ENCODE measurements at places on chromosomes 12 and 14. TPM values are rescaled to one million over a fixed set of nuclear protein-coding genes. Genes with fewer than 3 reads are reported as not detected.

- no peak for DNase-seq
These were observed 91.1 kb downstream of the KCNH5 start for GRCh38 chr14:62954165-62954564.

DNA sequence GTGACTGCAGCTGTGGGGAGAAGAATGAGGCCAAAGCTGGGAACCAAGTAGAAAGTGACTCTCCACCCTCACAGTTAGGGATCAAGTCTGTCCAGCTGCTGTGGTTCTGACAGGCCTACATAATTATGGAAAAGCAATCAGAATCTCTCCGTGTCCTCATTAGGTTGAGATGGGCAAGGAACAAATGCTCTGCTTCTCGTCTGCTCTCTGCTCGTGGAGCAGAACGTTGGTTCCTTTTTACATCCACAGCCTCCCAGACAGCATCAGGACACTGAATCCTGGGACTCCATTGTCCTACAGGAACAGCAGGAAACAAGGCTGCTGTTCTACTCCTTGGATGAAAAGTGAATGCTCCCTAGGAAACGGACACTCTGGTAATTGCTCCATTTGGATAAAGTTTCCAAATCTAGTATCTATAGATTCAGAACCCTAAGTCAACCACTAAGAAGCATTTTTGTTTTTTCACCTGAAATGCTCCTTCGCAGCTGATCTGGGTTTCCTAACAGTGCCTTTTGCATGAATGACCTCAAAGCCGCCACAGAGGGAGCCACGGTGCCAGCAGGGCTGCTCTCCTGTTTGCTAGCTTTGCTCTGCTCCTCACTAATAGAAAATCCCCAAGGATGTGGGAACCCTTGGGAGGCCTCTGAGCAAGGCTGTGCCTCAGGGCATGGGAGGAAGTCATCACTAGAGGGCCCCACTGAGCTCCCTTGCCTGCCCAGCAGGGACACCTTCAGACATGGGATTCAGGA lies 102.0 kb downstream of the EGLN3 start:
- DNase-seq = peak; percentile 48

DNA sequence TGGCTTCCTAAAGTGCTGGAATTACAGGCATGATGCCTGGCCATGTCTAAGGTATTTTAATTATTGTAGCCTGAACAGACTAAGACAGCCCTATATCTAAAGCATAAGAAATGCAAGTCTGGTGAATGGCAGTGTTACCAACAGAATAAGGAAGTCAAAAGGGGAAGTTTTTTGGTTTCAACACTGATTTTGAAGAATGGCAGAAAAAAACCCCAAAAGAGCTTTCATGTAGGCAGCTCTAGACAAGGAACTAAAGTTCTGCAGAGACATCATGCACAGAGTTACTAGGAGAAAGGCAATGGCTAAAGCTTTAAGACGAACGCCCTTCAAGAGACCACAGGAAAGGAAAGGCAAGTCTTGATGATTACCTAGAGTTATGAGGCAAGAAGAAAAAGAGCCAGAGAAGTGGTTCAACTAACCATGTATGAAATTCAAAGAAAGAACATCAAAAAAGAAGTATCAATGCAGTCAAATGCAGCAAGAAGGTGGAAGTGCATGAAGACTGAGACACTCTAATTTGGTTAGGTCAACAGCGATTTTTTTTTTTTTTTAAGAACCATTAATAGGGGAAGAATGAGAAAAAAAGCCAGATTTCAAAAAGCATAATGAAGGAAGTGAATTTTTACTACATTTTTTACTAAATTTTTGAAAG lies 50.8 kb downstream of the RPS6KA5 start:
- no peak for DNase-seq

The CTSG gene
- 0.72 TPM for total RNA-seq

The SCN8A gene
- 0.05 TPM for total RNA-seq

GRCh38 chr12:96457191-96457930 lies 32.0 kb upstream of the CFAP54 start:
- no peak for DNase-seq

- no peak for DNase-seq
These were observed 8.4 kb downstream of the TEDC1 start for GRCh38 chr14:105499256-105500035.

DNA sequence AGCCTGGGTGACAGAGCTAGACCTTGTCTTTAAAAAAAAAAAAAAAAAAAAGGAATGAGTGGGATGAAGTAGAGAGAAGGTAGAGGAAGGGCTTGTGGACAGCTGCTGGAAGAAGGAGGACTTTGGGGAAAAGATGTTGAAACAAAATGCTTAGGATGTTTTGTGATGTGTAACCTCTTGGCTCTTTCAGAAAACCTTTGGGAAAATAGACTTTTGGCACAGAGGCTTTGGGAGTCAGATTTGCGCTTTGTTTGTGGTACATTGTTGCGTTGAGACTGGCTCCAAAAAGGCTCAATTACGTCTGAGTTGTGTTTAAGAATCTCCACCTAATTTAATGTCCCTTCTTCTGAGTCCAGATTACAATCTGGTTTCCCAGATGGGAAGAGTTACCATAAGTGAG lies 32.9 kb upstream of the SPTLC2 start:
- no peak for DNase-seq

The RD3L gene
- total RNA-seq = not detected

GRCh38 chr12:65152596-65152995 lies 16.8 kb upstream of the LEMD3 start:
- DNase-seq = no peak

The GARIN6 gene
- total RNA-seq = not detected

- DNase-seq = no peak
These were observed 1.3 kb downstream of the RITA1 start for GRCh38 chr12:113186666-113187325.

- no peak for DNase-seq
These were observed 89.6 kb downstream of the LMNTD1 start for GRCh38 chr12:25463521-25463920.

The KIF26A gene
- total RNA-seq = 1.7 TPM

The ACSM4 gene
- not detected for total RNA-seq

GRCh38 chr14:99034711-99035171 lies 237.3 kb downstream of the BCL11B start:
- no peak for DNase-seq

- DNase-seq = no peak
These were observed 131.1 kb downstream of the MED13L start for GRCh38 chr12:116146386-116146785.

DNA sequence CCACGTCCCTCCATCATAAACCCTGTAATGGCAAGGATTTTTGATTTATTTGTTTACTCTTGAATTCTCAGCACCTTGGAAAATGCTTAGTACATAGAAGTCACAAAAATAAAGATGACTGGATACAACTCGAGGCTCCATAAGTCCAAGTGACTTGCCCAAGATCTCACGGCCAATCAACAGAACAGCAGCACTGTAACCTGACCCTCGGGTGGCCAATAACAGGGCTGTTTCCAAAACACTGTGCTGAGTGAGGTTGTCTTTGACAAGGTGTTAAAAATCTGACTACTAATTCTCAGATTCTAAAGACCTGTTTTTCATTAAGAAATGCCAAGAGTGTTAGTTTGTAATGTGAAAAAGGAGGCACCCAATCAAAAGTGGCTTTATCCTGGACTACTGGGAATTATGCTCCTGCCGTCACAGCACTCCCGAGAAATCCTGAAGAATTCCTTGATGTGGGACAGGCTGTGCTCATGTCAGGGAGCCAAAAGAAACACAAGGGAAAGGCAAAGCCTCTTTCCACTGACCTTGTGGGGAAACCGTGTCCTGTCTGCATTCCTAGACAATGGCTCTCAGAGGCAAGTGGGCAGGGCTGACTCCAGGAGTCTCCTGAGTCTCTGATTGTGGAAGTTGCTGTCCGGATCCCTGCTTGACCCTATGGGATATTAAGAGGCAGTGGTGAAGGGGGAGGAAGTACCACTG lies 204.7 kb upstream of the PELI2 start:
- no peak for DNase-seq

The NELL2 gene
- not detected for total RNA-seq

The ALDH1L2 gene
- 1.9 TPM for total RNA-seq

DNA sequence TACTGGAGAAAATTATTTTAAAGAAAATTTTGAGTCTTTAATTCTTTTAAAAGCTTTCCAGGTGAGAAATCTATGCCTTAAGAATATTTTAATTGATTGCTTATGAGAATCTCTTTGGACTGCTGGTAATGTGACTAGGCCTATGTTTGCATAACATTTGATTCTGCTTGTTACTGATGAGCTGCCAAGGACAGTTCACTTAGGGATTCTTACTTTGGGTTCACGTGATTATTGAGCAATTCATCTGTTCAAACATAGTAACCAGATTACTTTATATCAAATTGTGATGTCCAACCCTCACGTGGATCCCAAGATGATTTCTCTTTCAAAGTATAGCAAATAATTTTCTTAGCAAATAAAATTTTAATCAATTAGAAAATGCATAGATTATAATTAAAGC lies 27.4 kb upstream of the ABCD2 start:
- no peak for DNase-seq

The ADAMTS20 gene
- total RNA-seq = not detected

The RTN1 gene
- total RNA-seq = 2.5 TPM
